Activated CD8-positive, alpha-beta memory T cell treated with anti-CD3 and anti-CD28 coated beads, Interleukin-2, amount 10 ng/mL, durations not matched to agents 7 days and 5 days (primary cell): ENCODE measurements at places on chromosomes 13 and 19.
A peak's percentile ranks its signal among the peaks of the same experiment; 100 is the strongest.

- DNase-seq: no peak
These were observed 175.4 kb upstream of the RFC3 start for GRCh38 chr13:33642374-33643065.

DNA sequence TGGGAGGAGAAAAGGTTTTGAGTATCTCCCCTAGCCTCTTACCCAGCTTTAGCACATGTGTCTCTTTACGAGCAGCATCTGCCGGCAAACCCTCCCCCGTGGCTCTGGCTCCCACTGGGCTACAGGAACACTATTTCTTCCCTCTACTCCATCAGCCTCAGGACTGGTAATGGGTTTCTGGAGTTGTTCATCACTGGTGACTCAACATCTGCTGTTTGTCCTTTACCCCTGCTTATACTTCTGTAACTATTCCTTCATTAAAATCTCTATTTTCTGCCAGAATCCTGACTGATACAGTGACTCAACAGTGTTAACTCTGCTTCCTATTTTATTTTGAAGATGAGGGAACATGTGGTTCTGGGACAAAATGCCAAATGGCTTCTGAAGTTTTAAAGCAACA, 437.3 kb upstream of the HTR2A start:
- no peak for DNase-seq

GRCh38 chr19:47765523-47766358, 12.8 kb upstream of the SELENOW start:
- DNase-seq: peak; percentile 54

GRCh38 chr13:76886005-76886291, 257 bp downstream of the KCTD12 start:
- no peak for DNase-seq

- DNase-seq: peak; percentile 53
These were observed 7.5 kb downstream of the PLA2G4C start for GRCh38 chr19:48102870-48103751.

- DNase-seq: no peak
These were observed 2.6 kb upstream of the DENND1C start for GRCh38 chr19:6484230-6484629.

GRCh38 chr19:5006821-5007220, 37.9 kb downstream of the KDM4B start:
- DNase-seq: no peak

DNA sequence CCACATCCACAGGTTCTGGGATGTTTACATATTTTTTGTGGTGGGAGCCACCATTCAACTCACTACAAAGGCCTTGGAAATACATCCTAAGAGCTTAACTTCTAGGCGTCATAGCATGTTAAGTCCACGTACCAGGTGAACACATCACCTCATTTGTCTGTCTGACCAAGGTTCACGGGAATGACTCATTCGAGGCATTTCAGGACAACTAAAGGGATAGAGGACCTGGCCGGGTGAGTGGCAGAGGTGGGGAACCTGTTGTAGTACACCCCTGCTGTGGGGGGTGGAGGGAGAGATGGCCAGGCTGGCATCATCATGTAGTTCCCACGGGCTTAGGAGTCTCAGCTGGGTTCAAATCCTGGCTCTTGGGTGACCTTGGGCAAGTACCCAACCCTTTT, 51.5 kb downstream of the BICRA start:
- no peak for DNase-seq

DNA sequence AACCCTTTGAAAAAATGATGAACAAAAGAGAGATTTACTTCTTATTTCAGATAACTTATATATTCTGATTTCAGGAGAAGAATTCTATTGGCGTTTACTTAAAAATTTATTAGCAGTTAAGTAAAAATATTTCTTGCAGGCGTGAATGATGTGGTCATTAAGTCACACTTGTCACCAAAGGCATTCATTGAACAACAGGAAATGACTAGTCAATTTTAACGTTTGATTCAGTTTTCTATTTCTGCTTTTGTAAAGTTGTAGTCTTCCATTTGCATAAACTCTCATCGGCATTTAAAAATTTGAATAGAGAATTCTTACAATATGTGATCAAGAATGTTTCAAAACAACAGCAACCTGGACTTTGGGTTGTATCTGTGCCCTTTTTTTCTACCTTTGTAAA, 83.4 kb downstream of the GPR12 start:
- DNase-seq: no peak

GRCh38 chr13:33548069-33548468, 262.5 kb upstream of the STARD13 start:
- no peak for DNase-seq
